ENCODE measurements at places on chromosomes 5 and 9. TPM values are rescaled to one million over a fixed set of nuclear protein-coding genes. Genes with fewer than 3 reads are reported as not detected.

- no peak for DNase-seq
Observed at GRCh38 chr5:6719896-6720560, 6.8 kb downstream of the TENT4A start.

DNA sequence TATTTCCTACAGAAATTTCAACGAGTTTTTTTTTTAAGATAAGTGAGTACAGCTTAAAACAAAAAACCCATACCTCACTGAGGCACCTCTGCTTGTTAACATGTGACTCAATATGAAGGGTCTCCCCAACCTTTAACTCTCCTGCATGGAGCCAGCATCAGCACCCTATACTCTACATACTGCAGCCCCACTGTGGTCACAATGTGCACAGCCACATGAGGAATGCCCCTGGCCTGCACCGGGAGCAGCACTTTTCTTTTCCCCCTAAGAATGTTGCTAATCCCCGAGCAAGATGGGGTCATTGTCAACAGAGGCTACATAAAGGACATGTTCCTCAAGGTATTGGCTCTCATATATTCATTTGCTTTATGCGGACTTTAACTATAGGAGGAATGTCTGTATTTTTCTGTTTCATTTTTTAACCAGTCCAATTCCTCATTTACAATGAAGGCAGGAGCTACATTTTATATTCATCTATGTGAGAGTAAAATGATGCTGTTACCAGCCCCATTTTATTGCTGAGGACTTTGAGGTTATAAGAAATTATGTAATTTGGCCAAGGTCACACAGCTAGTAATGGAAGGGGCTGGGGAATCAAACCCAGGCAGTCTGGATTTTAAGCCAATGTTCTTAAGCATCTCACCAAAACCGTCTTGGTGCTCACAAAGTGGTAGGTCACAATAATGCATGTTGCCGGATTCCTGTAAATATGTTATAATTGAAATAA lies 93.0 kb downstream of the APBA1 start:
- no peak for DNase-seq

DNA sequence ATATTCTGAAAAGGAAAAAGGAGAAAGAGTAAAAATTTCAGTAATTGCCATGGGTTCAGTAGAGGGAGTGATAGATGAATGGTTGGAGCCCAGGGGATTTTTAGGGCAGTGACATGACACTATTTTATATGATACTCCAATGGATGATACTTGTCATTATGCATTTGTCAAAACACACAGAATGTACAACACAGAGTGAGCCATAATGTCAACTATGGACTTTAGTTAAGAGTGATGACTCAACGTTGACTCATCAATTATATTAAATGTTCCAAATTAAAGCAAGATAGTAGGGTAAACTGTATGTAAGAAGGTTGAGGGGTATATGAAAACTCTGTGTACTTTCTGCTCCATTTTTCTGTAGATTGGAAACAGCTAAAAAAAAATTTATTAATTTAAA lies 586.4 kb downstream of the TAF11L14 start:
- DNase-seq: no peak

GRCh38 chr5:9302218-9302617 lies 243.7 kb downstream of the SEMA5A start:
- no peak for DNase-seq

DNA sequence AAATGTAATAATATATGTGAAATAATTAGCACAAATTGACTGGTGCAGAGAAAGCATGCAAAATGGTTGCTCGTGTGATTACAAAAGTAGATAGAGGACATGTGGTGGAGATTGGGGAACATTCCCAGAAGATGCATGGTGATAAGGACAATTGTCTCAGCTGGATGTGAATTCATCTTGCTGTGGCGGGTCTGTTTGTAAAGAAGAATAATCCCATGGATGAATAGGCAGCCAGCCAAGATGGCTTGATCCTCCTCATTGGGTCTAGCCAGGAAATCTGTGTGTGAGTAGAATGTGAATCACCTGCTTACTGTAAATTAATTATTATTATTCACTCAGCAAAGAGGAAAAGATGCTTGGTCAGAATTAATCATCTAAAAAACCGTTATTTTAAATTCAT lies 12.6 kb upstream of the DPYSL3 start:
- no peak for DNase-seq

DNA sequence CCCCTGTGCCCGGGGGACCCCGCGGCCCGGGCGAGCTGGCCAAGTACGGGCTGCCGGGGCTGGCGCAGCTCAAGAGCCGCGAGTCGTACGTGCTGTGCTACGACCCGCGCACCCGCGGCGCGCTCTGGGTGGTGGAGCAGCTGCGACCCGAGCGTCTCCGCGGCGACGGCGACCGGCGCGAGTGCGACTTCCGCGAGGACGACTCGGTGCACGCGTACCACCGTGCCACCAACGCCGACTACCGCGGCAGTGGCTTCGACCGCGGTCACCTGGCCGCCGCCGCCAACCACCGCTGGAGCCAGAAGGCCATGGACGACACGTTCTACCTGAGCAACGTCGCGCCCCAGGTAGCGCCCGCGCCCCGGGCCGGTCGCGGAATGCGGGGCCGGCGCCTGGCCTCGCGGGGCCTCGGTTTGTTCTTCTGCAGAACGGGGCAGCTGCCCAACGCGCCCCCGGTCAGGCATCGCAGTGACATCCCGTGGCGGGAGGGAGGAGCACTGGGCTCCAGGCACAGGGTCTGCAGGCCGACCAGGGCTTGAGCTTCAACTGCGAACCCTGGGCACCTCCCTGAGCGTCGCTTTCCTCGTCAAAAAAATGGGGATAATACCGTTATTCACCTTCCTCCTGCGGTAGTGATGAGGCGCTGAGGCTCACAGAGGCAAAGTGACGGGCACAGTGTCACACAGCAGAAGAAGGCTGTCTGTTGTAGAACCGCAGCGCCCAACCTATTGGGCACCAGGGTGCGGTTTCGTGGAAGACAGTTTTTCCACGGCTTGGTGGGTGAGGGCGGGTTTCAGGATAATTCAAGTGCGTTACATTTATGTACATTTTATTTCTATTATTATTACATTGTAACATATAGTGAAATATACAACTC lies 777 bp downstream of the ENDOG start:
- DNase-seq: peak; percentile 41

GRCh38 chr9:128918921-128919320 lies 1.9 kb upstream of the PHYHD1 start:
- DNase-seq: no peak

DNA sequence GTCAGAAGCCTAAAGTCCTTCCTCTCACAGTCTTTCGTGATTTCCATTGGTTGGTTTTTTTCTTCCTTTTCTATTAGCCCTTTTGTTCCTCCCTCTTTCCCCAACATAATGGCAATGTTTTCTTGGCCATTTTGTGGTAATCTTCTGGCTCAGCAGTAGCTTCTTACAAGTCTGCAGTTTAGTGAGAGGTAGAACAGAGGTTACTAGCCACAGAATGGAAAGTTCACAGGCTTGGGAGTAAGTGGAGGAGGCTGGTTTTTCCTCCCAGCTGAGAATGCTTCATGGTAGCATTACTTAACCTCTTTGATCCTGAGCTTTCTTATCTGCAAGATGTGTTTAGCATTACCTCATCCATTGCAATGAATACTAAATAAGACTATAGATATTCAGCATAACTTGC lies 346.9 kb downstream of the NFIB start:
- no peak for DNase-seq

DNA sequence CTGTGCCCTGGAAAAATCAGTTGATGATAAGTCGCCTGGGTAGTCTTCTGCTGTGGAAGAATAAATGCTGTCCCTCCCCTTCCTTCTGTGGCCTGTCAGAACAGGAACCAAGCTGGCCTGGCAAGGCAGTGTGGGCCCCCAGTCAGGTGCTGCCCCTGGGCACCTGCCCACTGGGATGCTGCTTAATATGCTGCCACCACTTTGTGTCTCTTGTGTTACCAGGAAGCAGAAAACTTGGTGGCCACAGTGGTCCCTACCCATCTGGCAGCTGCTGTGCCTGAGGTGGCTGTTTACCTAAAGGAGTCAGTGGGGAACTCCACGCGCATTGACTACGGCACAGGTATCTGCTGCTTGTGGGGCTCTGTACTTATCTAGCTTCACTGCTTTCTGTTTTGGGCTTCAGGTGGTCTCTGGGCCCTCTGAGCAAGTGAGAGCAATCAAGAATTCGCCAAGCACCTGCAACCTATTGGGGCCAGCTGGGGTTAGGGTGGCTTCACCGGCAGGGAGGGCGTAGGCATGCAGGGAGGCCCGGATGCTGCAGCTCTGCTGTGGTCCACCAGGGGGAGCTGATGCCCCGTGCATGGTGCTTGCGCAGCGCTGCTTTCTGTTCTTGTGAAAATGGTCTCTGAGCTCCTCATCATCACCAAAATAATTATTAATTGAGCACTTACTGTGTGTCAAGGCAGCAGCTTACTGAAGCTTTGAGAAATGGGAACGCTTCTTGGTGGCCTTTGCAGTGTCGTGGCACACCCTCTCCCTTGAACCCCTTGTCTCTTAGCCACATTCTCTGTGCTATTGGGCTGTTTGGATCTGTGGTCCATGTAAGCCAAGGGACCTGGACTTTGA lies 20.3 kb downstream of the PTPA start:
- DNase-seq: peak; percentile 41

- DNase-seq: no peak
Observed at GRCh38 chr9:132774886-132775285, 103.2 kb downstream of the AK8 start.

- peak; percentile 85 for DNase-seq
Observed at GRCh38 chr5:158154226-158155005, 295.5 kb upstream of the CLINT1 start.

DNA sequence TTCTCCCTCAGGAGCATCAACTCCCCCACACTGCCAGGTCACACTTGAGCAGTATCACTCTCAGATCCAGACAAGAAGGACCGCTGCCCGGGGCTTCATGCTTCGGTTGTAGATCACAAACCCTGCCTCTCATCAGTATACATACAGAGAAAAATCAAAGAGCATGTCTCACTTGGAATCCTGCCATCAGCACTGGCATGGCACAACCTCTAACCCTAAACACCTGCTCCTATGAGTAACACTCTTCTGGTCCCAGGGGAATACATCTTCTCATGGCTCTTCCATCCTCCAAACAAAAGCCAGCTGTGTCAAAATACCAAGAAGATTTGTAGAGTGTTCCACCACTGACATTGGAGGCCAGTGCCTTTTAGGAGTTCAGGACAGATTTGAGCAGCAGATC lies 84.8 kb upstream of the MIER3 start:
- no peak for DNase-seq

GRCh38 chr5:111135946-111136345 lies 43.8 kb downstream of the WDR36 start:
- DNase-seq: no peak

DNA sequence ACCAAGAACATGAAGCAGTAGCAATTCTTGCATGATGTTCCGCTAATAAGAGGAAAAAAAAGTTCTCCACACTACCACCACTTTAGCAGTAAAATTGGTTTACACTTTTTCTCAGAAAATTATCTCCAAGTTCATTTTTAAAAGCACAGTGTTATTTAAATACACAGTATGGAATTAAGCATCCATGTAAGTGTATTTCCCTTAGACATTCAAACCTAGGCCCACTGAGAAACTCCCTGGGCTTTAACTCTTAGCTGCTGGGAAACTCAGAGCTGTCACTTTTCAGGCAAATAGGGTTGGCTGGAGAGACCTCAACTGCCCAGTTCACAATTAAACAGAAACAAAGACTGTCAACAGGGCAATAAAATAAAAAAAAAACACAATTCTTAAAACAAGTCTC lies 2.7 kb downstream of the GNAQ start:
- DNase-seq: no peak

- DNase-seq: no peak
Observed at GRCh38 chr9:98927724-98928123, 16.0 kb upstream of the COL15A1 start.

GRCh38 chr9:134709512-134710270 lies 68.1 kb downstream of the COL5A1 start:
- DNase-seq: peak; percentile 90

DNA sequence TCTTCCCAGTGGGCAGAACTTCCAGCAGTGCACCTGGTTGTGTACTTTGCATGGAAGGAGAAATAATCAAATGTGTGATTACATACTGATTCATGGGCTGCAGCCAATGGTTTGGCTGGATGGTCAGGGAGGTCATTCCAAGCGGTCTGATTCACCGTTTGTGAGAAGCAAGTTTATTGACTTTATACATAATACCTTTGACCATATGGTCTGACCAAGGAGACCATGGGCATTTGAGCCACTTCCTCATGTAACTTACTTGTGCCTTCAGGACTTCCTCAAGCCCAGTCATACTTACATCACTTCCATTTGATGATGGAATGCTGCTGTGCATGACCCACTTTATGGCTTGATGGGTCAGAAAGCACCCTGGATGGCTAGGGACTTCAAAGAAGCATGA lies 41.1 kb downstream of the DAP start:
- no peak for DNase-seq

ESM1 gene
- 5.6 TPM for polyA plus RNA-seq

Data from muscle of back (tissue), 13 donors.